ENCODE measurements at places on chromosomes 5 and 9.

GRCh38 chr9:136234597-136234996 is 11.0 kb downstream of the QSOX2 start:
- no peak for DNase-seq

DNA sequence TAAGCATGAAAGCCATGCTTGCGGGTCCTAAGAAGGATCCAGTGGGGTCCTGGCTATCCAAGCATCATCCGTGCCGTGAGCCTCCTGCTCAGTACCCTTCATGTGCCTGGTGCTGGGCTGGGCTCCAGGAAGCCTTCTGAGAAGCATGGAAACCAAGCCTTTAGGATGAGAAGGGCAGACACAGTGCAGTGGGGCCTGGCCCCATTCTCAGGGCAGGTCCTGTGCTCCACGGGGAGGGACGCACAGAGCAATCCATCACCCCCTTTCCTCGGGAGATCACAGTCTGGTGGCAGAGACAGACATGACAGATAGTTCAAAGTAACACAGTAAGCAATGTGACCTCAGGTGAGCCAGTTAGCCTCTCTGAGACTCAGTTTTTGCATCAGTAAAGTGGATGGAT is 76.9 kb downstream of the RGS3 start:
- no peak for DNase-seq

GRCh38 chr5:172496671-172497371 is 42.5 kb upstream of the SH3PXD2B start:
- DNase-seq = no peak

DNA sequence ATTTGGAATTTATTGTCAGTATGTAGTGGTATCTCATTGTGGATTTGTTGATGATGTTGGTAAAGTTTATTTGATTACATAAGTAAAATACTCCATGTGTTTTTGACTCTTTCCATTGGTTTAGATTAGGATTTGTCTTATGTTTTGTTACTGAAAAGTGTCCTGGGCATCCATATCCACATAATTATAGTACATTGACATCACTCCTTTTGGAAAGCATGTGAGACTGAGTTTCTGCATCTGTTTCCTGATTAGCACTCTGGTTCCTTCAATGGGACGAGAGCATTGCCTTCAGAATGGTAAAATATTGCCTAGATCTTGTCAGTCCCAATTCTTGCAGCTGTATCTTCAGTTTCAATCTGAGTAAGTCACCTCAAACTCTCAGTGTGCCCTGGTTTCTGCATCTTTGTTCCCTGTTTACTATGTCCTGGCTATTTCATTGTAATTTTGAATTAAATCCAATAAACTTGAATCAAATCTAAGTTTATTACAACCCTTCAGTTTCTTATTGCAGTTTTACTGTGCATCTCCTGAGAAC is 128.1 kb downstream of the FBXO38 start:
- DNase-seq = no peak

GRCh38 chr5:107769519-107769918 is 98.8 kb upstream of the EFNA5 start:
- DNase-seq = no peak

DNA sequence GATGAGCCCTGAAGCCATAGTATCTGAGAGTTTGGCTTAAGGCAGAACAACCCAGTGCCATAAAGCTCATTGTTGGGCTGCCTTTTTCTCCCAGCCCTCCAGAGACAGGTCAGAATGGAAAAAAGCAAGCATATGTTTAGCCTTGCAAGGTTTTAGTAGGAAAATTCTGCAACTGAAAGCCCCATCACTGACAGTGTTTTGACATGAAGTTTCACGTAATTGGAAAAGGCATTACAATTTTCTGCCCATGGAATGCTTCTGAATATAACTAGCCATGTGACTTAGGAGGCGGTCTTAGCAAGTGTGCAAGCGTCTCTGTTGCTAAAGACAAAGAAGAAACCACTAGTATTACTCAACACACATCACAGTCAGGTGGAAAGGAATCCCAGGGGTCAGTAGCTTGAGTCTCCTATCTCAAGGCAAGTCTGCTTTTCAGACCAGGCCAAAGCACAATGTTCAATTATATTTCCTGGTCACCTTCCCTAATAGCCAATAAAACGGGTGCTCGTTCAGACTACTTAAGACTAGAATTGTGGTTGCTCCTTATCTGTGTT is 117.6 kb downstream of the CARTPT start:
- no peak for DNase-seq

- no peak for DNase-seq
Observed at GRCh38 chr5:151577566-151577965, 13.6 kb downstream of the FAT2 start.

GRCh38 chr5:131943916-131944315 is 1.5 kb downstream of the MEIKIN start:
- no peak for DNase-seq

GRCh38 chr9:101247297-101247696 is 137.5 kb downstream of the BAAT start:
- no peak for DNase-seq

DNA sequence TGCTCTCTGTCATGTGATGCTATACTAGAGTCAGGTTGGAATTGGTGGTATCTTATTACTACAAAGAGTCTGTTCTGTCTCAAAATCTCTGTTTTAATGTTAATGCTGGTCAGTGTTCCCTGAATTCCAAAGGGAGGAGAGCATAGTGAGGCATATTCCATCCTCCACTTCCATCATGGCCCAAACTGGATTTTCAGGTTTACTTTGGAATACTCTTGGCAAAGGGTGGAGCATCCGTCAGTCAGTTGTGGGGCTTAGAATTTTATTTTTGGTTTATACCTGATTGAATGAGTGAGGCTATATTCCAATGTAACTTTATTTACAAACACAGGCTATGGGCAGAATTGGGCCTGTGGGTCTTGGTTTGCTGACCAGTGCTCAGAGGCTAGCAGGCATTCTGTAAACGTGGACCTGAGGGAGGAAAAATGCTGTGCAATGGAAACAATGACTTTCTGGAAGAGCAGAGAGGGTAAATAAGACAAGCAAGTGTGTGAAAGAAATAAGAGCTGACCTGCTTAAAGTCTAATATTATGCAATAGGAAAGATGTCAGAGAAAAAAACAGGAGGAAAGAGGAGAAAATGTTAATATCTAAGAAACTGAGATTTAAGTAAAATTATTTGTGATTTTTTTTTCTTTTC is 106.2 kb upstream of the CLINT1 start:
- DNase-seq = no peak

- no peak for DNase-seq
Observed at GRCh38 chr5:84379749-84380148, 4.9 kb downstream of the EDIL3 start.

GRCh38 chr5:130549884-130550561 is 615.0 kb downstream of the HINT1 start:
- no peak for DNase-seq

- no peak for DNase-seq
Observed at GRCh38 chr5:174454464-174454863, 269.9 kb upstream of the MSX2 start.

GRCh38 chr9:98121058-98121457 is 2.0 kb upstream of the TRIM14 start:
- DNase-seq = no peak

DNA sequence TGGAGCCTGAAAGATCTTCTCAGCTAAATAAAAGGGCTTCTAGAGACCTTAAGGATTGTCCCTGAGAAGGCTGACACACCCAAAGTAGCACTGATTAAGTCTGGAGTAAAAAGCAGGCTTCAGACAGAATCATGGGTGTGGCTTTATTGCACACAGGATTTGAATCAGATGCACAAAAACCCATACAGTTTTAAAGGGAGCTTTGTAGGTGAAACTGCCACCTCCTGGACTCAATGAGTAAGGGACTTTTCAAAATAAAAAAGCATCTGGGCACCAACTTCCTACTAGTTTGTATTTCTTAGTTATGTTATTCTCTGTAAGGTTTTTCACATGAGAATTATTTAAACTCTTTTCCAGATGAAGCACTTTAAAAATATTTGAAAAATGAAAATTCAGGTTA is 129.4 kb downstream of the EDIL3 start:
- no peak for DNase-seq

GRCh38 chr9:29214690-29215253 is 1641.5 kb upstream of the C9orf72 start:
- no peak for DNase-seq

All from cortex of kidney (tissue), 1 donor.